Nasal cavity respiratory epithelium epithelial cell of viscerocranial mucosa (primary cell): ENCODE measurements at places on chromosomes 5 and 9. TPM values are rescaled to one million over a fixed set of nuclear protein-coding genes. Genes with fewer than 3 reads are reported as not detected.

Gene PCDHGA3
- under 0.01 and 0.36 TPM in 2 replicates for total RNA-seq

Gene CDH6
- total RNA-seq, result under 0.01 and 0.14 TPM in 2 replicates

Gene SLC28A3
- total RNA-seq, result 8.2 and 16.1 TPM in 2 replicates

Gene ADAMTS2
- total RNA-seq, result under 0.01 TPM in 1 of 2 replicates, not detected in the other

Gene FOXI1
- not detected in 2 replicates for total RNA-seq

Gene UBAP2
- total RNA-seq, result 17.4 and 37.7 TPM in 2 replicates

Gene DMRTA1
- total RNA-seq, result 5.5 and 6.5 TPM in 2 replicates

Gene PCDHA5
- total RNA-seq, result 0.21 TPM in 1 of 2 replicates, not detected in the other

Gene GLRX
- total RNA-seq, result 10.3 and 14.0 TPM in 2 replicates

Gene FOXD4L5
- total RNA-seq, result under 0.01 and 0.14 TPM in 2 replicates

Gene GPR150
- total RNA-seq, result under 0.01 and 0.21 TPM in 2 replicates

Gene LRRC70
- total RNA-seq, result 0.68 and 1.9 TPM in 2 replicates

Gene BARHL1
- total RNA-seq, result not detected in 2 replicates

Gene IGIP
- 5.8 and 7.2 TPM in 2 replicates for total RNA-seq

Gene LECT2
- not detected in 2 replicates for total RNA-seq

Gene LMBRD2
- 15.7 and 33.1 TPM in 2 replicates for total RNA-seq

Gene KCNT1
- total RNA-seq, result not detected in 2 replicates

Gene NTNG2
- total RNA-seq, result not detected in 2 replicates

Gene PCDHB14
- total RNA-seq, result 0.34 and 1.7 TPM in 2 replicates

Gene RAD1
- 18.8 and 20.4 TPM in 2 replicates for total RNA-seq

Gene IL13
- total RNA-seq, result not detected in 2 replicates

Gene CDO1
- total RNA-seq, result not detected in 2 replicates

Gene MTAP
- 51.9 and 81.4 TPM in 2 replicates for total RNA-seq

Gene N4BP3
- total RNA-seq, result 5.8 TPM in 2 replicates

Gene IL9
- total RNA-seq, result not detected in 2 replicates

Gene CSF2
- total RNA-seq, result 0.50 TPM in 1 of 2 replicates, not detected in the other

Gene LCN9
- not detected in 2 replicates for total RNA-seq

Gene ZNF608
- 1.4 and 17.4 TPM in 2 replicates for total RNA-seq

Gene ZBTB34
- total RNA-seq, result 7.2 and 13.9 TPM in 2 replicates

Gene DOCK8
- total RNA-seq, result 0.34 and 1.3 TPM in 2 replicates

Gene UAP1L1
- 4.8 and 6.3 TPM in 2 replicates for total RNA-seq

Gene LMX1B
- total RNA-seq, result under 0.01 and 0.14 TPM in 2 replicates

Gene ZNF366
- not detected in 2 replicates for total RNA-seq

Gene RGS7BP
- total RNA-seq, result not detected in 2 replicates

Gene FCN2
- total RNA-seq, result not detected in 2 replicates

Gene NUTM2F
- total RNA-seq, result not detected in 2 replicates

Gene SHB
- 17.1 and 30.8 TPM in 2 replicates for total RNA-seq

Gene TGFBR1
- total RNA-seq, result 71.7 and 98.1 TPM in 2 replicates

Gene C5orf46
- not detected in 2 replicates for total RNA-seq

Gene SPATA31C1
- not detected in 2 replicates for total RNA-seq

Gene CFAP90
- total RNA-seq, result not detected in 2 replicates

Gene AMBP
- total RNA-seq, result not detected in 2 replicates

Gene IFNA13
- not detected in 2 replicates for total RNA-seq

Gene GRHPR
- 68.1 and 76.6 TPM in 2 replicates for total RNA-seq

Gene ALDH7A1
- 44.1 and 69.8 TPM in 2 replicates for total RNA-seq

Gene PRRX2
- total RNA-seq, result under 0.01 and 0.14 TPM in 2 replicates

Gene OXCT1
- total RNA-seq, result 23.6 and 34.9 TPM in 2 replicates

Gene CSNK1G3
- total RNA-seq, result 75.9 and 76.5 TPM in 2 replicates

Gene ROR2
- total RNA-seq, result under 0.01 and 1.1 TPM in 2 replicates
